ENCODE measurements at places on chromosomes 7 and 10.

DNA sequence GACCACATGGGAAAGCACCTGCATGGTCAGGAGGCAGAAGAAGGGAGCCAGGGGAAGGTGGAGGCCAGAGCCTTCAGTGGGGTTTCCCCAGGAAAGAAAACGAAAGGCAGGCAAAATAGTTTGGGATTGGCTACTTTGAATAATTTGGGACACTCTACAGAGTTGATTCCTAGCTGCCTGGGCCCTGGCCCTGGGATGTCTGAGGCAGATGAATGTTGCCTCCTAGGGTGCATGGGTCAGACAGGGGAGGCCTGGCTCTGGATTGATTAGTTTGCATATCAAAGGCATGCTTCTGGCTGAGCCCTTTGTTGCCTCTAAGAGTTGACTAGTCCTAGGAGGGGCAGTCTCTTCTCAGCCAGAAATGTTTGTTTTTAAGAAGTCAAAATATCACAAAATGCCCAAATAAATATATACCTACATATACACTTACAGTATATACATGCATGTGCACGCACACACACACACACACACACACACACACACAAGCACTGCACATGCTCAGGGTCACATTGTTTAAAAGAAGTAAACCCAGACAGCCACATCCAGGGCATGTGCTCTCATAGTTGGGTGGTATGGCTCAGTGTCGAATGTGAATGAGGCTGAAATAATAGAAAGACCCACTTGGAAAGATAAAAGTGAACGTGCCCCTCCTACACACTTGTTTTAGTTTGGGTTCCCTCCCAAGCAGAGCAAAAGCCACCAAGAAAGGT lies 184.2 kb downstream of the GPAM start:
- no peak for DNase-seq

DNA sequence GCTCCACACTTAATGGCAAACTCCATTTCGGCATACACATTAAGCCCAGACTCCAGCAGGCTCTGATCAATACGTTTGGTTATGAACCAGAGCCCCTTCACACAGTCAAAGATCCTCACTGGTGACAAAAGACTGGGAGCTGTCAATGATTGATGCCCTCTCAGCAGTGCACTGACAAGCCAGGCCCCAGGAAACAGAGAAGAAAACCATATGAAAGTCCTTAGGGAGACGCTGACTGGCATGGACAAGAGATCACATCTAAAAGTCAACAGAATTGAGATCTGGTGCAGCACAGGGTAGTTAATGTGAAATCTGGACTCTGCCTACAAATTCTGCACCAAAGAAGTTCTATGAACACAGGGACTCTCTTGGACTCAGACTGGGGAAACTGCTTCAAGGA lies 600.9 kb upstream of the NRP1 start:
- peak; percentile 75 for DNase-seq

- no peak for DNase-seq
Measured at GRCh38 chr10:128169811-128170379, 43.7 kb upstream of the MKI67 start.

GRCh38 chr7:108314551-108314950 lies 141.7 kb downstream of the NRCAM start:
- DNase-seq, result no peak

DNA sequence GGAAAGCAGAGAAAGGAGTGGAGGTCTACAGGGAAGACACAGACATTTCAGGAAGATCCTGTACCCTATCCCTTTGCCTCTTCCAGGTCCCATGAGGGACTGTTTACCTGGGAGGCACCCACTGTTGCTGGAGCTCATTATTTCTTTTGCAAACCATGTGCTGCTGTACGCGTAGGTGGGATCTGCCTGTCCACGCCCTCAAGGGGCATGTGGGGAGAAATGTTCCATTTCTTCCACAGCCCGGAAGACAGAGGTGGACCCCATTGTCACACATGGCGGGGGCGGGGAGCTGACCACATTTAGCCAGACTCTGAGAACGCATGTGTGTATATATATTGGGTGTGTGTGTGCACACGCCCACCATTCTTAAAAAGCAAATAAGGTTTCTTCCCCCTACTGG lies 2.0 kb downstream of the PLXNA4 start:
- DNase-seq, result no peak

DNA sequence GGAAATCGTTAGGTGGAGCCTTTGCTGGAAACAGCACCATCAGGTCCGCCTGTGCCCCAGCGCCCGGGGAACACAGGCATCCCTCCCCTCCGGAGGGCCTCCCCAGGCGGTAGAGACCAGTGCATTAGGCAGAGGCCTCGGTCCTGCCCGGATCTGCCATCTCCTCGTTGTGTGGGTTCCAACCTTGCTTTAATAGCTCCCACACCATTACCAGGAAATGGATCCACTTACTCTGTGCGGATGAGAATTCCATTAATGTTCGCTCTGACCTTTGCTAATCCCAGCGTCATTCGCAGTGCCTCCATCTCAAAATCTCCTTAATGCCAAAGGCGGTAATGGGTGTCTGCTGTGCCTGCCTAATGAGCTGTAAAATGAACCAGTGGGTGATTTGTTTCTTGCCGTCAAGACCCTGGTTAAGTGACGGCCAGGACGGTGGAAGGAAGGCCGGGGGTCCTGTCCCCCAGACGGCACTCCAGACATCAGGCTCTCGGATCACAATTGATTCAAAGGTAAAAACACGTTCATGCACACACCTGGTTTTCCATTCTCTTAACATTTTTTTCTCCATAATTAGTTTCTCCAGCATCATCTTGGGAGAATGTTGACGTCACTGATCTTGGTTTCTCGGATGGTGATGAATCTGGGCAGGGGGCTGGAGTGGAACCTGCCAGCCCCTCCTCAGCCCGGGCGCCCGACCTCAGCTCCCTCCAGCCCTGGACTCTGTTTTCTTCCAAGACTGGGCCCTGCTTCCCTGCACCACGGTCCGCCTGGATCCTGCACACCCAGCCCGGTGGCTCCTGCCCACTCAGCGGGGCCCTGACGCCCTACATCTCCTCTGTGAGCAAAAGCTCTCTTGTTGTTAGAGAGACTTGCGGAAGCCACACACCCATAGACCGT lies 22.8 kb upstream of the FAM20C start:
- no peak for DNase-seq

DNA sequence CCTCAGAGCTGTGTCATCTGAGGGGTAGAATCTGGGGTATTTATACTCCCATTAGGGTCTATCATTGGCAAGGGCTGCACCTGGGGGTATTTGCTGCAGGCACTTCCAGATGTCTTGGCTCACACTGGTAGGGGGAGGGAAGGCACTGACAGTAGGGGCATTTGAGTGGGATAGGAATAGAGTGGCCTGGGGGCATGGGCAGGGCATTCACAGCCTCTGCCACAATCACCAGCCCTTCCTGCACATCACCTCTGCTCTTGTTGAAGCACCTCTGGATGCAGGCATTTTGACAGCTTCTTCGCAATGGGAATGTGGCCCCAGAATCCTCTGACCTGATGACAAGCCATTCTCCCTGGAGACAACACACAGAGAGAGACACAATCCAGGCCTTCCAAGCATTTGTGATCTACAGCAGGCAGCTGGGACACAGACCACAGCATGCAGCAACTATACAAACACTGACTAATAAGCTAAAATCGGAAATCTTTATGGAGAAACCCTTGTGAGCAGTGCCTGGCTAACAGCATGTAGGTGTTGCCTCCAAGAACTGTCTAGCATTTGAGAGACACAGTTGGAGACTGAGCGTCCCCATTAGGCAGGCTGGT lies 178.5 kb downstream of the KCNMA1 start:
- peak; percentile 30 for DNase-seq

- no peak for DNase-seq
Measured at GRCh38 chr7:117587931-117588330, 108.1 kb downstream of the CFTR start.

GRCh38 chr7:93228302-93228701 lies 2.0 kb upstream of the HEPACAM2 start:
- DNase-seq, result peak; percentile 12

GRCh38 chr7:33837356-33837851 lies 67.9 kb upstream of the BMPER start:
- DNase-seq, result no peak

DNA sequence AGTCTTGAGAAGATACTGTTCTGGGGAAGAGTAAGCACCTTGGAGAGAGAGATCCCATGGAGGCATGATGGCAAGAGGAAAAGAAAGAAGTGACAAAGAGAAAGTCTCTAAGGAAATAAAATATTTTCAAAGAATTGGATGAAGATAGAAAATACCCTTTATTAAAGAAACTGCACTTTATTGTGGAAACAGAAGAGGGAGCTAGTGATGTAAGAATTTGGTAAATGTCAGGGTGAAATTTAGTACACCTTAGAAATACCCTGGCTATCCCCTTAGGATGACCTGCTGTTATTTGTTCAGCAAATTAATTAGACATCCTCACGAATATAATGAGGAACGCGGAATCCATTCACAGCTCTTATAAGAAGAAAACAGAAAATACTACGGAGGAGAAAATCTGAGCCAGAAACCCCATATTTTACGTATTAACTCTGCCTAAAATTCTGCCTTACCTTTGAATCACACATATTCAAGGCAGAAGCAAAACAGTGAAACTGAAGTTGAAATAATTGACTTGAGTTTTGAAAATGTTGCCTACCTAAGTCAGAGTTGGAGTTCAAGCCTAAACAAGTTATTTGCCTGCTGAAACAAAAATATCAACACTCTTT lies 90.7 kb downstream of the TFPI2 start:
- no peak for DNase-seq

- DNase-seq, result no peak
Measured at GRCh38 chr7:149783386-149784250, 10.2 kb upstream of the ZNF467 start.

GRCh38 chr10:110368556-110368955 lies 63.8 kb upstream of the SMNDC1 start:
- DNase-seq, result no peak

GRCh38 chr10:98224509-98224908 lies 43.5 kb downstream of the LOXL4 start:
- DNase-seq, result no peak

GRCh38 chr7:108434010-108434409 lies 22.2 kb downstream of the NRCAM start:
- no peak for DNase-seq

- DNase-seq, result no peak
Measured at GRCh38 chr7:91064938-91065337, 199.3 kb upstream of the FZD1 start.

DNA sequence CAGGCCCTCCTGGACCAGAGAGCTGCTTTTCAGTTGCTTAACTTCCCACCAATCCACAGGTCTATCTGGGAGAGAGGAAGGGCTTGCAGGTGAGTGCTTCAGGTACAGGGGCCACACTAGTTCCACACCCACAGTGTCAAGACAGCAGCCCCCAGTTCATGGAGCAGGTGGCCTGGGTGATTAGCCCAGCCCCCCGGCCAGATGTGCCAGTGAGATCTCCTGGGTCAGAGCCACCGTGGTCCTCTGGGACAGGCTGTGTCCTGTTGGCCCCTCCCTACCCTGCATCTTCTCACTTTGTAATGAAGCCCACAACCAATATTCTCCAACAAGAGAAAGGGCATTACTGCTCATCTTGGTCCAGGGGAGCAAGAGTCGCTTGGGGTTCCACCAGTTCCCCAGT lies 30.6 kb downstream of the DRGX start:
- DNase-seq, result no peak

DNA sequence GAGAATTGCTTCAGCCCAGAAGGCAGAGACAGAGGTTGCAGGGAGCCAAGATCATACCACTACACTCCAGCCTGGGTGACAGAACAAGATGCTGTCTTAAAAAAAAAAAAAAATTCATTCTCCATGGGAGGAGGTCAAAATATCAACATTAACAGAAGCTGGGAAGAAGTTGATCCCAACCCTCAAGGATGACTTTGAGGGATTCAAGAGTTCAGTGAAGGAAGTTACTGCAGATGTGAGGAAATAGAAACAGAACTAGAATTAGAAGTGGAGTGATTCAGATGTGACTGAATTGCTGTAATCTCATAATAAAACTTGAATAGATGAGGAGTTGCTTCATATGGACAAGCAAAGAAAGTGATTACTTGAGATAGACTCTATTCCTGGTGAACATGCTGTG lies 19.7 kb upstream of the RPEL1 start:
- no peak for DNase-seq

- DNase-seq, result no peak
Measured at GRCh38 chr7:35450456-35451214, 196.7 kb upstream of the TBX20 start.

DNA sequence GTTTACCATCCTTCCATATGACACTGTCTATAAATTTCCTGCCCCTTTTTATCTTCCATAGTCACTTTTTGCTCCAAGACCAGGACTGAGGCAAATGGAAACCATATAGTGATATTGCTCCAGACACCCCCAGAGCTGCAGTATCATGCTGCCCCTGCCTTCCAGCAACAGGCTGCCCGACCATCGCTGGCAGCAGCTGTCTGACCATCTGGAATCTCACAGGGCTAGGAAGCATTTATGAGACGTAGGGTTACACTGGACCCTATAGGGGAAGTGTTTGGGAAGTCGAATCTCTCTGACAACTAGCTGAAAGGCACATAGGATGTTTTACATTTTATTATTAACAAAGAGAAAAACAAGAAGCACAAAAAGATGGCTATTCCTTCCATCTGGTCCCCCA lies 19.4 kb downstream of the ENO4 start:
- no peak for DNase-seq

DNA sequence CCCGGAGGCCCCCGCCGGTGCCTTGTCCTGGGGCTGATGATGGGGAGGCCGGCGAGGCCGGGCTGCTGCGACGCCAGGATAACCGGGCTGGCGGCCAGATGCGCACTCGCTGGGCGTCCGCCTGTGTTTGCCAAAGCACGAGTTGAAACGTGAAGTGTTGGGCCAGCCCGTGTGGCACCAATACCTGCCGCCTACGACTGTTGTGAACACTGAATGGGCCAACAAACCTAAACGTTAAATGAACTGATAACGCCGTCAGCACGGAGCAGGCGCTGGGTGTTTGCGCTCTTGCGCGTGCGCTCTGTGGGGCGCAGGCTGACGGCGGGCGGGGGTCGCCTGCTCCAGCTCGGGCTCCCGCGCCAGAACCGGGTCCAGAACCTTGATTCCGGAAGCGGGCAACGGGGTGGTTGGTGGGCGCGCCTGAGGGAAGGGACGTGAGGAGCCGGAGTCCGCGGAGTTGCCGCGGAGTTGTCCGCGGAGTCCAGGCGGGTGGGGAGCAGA lies 658 bp downstream of the CYP2E1 start:
- DNase-seq, result no peak

DNA sequence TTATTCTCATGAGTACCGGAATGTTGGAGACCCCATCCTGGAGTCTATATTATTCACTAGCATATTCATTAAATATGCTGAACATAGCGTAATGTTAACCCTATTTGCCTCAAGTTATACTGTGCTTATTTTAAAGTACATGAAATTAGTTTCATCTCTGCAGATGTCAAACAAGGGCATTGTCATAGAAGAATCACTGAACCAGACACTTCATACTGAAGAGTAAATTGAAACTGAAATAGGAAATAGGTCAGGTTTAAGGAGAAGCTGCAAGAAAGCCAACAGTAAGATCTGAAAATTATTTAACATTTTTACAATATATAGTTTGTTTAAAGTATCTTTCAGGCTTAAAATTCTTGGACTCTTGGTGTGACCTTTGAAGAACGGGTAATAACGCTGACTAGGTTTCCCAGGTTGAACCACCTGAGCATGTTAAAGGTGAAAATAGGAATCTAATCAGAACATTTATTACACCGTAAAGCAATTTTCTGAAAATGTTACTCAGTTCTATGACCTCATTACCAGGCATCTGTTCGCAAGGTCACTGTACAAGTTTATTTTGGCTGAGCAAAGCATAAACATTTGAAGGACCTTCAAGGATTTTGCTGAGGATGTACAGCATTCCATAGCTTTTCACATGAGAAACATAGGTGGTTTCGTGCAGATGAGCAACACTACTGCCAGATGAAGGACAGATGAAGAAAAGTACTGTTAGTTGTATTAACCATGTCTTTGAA lies 82.7 kb downstream of the REEP3 start:
- DNase-seq, result no peak
